Activated CD8-positive, alpha-beta memory T cell treated with anti-CD3 and anti-CD28 coated beads, Interleukin-2, amount 10 ng/mL, durations not matched to agents 7 days and 5 days (primary cell): ENCODE measurements at places on chromosomes 11 and 22.

DNA sequence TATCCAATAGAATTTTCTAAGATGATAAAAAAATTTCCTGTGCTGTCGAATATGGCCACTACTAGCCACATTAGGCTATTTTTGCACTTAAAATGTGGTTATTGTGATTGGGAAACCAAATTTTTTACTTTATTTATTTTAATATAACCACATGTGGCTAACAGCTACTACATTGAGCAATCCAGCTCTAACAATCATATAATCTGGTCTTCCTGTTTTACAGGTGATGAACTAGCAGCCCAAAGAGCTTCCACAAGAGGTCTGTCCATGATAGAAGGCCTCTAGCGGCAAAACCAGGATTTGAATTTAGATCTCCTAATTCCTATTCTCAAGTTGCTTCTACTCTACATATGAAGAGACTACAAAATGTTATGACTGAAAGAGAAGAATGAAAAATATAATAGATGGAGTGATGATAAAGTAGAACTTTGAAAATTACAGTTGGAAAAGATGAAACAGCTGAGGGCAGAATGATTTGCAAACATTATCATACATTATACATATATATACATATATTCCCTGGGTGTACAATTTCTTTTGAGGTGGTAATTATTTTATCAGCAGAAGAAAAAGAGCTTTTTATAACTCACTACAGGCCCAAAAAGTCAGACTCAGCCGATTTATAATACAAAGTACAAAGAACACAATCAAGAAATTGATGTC, 363.5 kb upstream of the PITPNB start:
- no peak for DNase-seq

DNA sequence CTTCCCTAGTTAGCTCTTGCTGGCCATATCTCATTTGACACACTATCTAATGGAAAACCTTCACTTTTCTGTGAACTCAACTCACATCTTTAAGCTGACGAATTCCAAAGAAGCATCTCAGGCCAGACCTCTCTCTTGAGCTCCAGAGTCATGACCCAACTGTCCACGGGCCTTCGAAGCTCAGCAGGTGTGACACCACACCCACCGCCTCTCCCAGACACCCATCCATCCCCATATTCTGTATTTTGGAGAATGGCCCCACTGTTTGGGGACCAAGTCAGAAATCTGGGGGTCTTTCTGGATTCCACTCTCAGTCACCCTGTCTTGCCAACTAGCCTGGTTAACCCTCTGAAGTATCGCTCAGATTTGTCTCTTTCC, 125.8 kb downstream of the ST3GAL4 start:
- DNase-seq: no peak

DNA sequence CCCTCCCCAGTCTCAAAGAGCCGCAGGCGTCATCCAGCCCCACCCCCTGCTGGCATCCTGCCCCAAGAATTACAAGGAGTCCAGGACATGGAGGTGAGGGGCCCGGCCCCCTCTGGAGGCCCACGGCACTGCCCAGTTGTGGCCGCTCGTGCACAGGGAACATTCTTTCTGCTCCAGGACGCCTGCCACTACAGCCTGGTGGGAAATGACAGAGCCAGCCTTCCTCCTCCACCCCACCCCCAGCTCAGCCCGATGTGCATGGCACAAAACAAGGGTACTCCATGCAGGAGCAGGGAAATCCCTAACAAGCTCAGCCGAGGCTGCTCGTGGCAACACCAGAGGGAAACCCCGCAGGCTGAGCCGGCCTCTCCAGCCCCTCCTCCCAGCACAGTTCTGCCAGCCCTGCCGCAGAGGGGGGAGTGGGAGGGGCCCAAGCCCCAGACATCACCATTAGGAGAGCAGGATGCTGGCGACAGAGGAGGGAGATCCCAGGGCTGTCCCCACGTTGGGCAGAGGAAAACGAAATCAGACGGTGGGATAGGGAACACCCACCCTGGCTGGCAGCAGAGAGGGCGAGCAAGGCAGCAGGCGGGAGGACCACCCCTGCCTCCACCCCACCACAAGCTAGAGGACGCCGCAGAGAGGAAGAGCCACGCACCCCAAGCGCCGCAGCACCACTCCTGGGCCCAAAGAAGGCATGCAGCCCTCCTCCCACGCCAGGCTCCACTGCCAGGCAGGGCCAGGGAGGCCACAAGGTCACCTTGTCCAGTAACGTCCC, 10.0 kb downstream of the IGSF9B start:
- peak; percentile 59 for DNase-seq

DNA sequence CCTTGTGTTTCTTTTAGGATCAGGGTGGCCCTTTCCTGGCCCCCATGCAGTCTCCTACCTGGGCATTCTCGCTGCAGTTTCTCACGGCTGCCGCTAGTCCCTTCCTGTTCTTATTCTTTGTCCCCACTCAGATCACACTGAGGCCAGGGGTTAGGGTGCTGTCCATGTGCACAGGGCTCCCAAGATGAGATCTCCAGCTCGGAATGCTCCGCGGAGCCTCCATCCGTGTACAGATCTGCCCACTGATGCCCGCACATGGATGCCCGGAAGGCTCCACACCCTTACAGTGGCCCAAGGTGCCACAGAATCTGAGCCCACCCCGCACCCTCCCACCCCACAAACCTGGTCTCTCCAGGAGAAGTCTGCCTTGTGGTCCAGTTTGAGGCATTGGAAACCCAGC, 457.3 kb downstream of the TBC1D22A start:
- peak; percentile 4 for DNase-seq

DNA sequence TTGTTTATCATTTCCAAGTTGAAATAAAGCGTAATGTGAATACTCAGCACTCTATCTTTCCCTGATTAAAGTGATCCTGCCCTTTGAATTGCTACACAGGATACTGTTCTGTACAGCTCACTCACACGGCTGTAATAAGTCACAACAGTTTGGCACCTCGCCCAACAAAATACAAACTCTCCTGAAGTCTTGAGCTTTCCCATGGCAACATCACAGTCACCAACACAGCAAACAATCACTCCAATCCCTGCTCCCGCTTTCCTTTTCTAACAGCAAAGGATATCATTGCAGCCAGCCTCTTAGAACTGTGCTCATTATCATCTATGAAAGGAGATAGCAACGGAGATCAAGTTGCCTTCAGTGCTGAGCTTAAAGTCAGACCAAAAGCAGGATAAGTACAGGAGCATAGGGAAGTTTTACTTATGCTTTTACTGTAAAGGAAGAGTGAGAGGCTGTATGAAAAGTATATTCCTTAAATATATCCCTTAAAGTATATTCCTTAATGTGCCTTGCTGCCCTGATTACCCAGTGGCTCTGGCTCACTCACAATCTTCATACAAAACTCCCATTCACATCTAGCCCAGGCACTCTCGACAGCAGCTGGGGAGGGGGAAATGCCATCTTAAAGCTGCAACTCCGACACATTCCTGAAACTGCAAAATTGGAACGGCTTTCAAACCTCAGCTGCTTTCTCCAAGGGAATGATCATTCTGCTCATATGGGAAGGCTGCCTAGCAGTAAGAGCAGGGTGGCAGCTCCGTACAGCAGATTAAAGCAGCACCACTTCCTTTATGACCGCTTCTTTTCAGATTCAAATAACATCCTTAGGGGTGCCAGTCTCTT, 35.8 kb downstream of the MAML2 start:
- DNase-seq: no peak

- no peak for DNase-seq
Observed at GRCh38 chr22:45585437-45585755, 82.7 kb downstream of the FBLN1 start.

- DNase-seq: no peak
Observed at GRCh38 chr11:74478877-74479731, 11.8 kb upstream of the KCNE3 start.

GRCh38 chr22:27993774-27994350, 74.8 kb upstream of the PITPNB start:
- DNase-seq: no peak

GRCh38 chr11:96367342-96367741, 22.4 kb downstream of the CCDC82 start:
- no peak for DNase-seq

DNA sequence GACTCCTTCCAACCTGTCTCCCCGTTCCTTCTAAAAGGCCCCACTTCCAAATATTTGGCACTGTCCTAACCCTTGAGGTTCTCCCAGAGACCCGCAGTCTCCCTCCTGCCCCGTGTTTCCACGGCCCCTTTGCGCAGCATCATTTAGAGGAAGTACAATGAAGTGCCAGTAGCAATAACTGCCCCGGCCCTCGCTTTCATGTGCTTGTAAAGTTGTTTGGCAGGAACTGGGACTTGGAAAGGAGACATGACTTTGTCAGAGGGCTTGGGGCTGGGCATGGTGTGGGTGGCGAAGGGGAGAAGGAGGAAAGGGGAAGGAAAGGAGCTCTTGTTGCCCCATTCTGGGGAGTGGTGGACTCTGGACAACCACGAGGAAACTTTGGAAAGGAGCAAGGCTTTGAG, 2.6 kb downstream of the CD44 start:
- DNase-seq: peak; percentile 56

DNA sequence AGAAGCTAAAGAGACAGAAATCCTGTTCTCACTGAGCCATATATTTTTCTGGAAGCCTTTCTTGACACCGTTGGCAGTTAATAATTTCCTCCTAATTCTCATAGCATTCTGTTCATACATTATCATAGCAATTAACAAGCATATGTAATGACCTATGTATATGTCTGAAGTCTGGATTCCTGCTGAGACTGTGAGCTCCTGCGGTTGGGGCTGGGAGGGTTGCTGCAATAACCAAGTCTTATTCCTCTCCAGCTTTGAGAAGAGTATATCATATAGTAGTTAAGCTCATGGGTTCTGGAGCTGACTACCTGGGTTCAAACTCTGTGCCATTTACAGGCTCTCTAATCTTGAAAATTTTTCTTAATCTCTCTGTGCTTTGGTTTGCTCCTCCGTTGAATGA, 175.2 kb downstream of the MAML2 start:
- no peak for DNase-seq

DNA sequence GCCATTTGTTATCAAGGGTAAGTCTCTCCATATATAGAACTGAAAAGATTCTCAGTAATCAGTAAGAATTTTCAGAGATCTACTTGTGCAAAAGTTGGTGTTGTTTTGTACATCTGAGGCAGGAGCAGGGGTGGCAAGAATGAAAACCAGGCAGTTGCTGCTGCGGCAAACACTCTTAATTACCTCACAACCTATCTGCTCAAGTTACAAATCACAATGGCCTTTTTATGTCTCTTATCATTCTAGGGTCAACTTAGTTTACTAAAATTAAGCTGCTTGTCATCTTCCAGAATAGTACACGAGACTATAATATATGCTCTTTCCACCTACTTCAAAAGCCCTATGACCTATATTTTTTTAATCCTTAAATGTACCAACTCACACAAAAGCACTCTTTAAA, 14.3 kb upstream of the FSHB start:
- DNase-seq: no peak

DNA sequence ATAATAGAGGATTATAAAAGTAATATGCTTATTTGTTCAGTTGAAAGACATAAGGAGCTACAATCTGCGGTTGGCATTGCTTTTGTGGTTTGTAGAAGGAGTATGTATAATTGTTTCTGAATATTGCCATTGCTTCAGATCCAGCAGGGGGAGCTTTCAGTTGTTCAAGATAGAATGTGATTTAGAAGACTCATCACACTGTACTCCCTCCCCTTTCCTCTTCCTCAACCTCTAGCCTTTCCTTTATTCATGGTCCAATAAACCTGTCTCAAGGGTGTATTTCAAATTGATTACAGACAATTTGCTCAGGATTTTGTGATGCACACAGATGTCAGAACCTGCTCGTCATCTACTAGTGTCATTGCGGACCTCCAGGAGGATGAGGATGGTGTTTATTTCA, 9.8 kb downstream of the PRMT3 start:
- DNase-seq: peak; percentile 51

GRCh38 chr11:31870609-31871309, 59.6 kb upstream of the PAX6 start:
- DNase-seq: peak; percentile 41

- DNase-seq: no peak
Observed at GRCh38 chr11:68293708-68294107, 18.7 kb upstream of the LRP5 start.

DNA sequence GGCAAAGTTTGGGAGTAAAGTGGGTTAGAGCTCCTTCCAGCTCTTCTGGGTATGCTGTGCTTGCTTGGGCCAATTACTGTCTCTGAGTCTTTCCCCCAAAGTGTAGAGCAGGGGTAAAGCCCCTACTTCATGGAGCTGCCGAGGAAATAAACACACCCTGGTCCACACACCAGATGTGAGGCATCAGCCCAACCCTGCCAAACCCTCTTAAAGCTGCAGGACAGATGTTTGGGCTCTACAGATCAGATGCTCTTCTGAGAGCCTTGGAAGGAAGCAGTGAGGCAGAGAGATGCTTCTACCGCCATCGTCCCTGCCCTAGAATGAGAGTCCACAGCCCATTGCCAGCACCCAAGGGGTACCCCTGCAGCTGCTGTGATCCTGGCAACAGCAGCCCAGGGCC, 64.7 kb downstream of the ELFN2 start:
- DNase-seq: no peak

DNA sequence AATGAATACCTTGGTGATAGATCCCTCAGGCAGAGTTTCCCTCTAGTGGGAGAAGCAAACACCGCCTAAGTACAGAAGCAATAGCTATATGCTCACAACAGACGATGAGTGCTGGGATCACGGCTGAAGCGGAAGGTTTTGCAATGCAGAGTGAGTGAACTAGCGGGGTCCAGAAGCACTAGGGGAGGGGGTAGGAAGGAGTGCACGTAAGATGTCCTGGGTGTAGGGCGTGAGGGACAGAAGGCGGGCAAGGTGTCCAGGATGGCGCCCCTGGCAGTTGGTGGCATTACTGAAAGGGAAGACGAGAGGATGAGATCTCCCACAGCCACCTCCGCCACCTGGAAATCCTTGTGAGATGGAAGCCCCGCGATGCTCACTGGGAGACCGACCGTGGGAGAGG, 81.0 kb downstream of the ETS1 start:
- DNase-seq: no peak

GRCh38 chr11:104130161-104130560, 33.8 kb downstream of the PDGFD start:
- no peak for DNase-seq

GRCh38 chr11:102546427-102546826, 15.9 kb upstream of the MMP7 start:
- DNase-seq: no peak

GRCh38 chr11:44775366-44775984, 48.7 kb downstream of the TSPAN18 start:
- peak; percentile 70 for DNase-seq

GRCh38 chr22:46025225-46025972, 48.4 kb upstream of the WNT7B start:
- no peak for DNase-seq
